ENCODE measurements at places on chromosomes 5 and 9. TPM values are rescaled to one million over a fixed set of nuclear protein-coding genes. Genes with fewer than 3 reads are reported as not detected.

- DNase-seq, result peak; percentile 19
Measured at GRCh38 chr9:121569266-121569648, 69.6 kb upstream of the GGTA1 start.

Gene PCDHA7
- 0.87 TPM for total RNA-seq

Gene PCDHGB1
- total RNA-seq, result 0.35 TPM

DNA sequence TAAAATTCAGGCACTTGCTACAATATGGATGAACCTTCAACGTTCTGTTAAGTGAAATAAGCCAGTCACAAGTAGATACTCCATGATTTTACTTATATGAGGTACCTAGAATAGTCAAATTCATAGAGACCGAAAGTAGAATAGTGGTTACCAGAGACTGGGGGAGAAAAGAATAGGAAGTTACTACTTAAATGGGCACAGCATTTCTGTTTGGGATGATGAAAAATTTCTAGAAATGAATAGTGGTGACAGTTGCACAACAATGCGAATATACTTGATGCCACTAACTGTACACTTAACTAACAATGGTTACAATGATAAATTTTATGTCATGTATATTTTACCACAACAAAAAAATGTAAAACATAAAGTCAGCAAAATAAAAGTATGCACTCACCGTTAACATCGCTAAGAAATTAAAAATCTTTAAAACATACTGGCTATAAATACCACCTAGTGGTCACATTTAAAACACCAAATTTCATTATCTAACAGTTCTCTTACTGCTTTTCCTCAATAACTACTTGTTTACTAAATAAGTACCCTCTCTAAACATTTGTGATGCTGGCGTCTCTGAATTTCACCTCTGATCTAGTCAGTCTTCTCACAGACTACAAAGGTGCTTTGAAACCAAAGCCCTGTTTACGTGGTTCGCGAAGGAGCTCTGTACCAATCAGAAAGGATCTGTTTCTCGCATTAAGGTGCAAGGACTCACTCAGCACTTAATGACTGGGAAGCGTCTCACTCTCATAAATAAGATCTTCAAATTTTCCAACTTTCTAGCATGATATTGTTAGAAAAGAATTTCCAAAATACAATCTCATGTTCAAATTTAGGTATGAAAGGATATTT lies 22.7 kb downstream of the KIF3A start:
- peak; percentile 35 for DNase-seq

DNA sequence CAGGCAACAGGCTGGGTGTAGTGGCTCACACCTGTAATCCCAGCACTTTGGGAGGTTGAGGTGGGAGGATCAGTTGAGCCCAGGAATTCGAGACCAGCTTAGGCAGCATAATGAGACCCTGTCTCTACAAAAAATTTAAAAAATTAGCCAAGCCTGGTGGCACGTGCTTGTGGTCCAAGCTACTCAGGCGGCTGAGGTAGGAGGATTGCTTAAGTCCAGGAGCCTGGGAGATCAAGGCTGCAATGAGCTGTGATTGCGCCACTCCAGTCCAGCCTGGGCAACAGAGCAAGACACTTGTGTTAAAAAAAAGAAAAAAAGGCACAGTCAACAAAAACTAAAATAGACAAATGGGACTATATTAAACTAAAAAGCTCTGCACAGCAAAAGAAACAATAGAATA lies 29.3 kb downstream of the ATP6V0E1 start:
- DNase-seq, result peak; percentile 76

- DNase-seq, result no peak
Measured at GRCh38 chr5:168707716-168708695, 128.8 kb upstream of the PANK3 start.

DNA sequence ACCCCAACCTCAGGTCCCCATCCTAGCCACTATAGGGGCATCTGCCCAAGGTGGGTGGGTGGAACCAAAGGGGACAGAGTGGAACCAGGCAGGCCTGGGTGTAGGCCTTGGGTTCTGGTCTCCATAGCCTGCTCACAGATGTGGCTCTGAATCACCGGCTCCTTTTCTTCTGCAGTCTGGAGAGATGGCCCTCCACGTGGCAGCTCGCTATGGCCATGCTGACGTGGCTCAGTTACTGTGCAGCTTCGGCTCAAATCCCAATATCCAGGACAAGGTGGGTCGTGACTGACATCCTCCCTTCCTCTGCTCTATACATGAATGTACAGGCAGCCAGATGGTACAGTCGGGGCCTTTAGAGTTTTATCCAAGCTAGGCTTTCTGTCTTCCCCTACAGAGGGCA lies 77.3 kb upstream of the CTSL start:
- DNase-seq, result no peak

DNA sequence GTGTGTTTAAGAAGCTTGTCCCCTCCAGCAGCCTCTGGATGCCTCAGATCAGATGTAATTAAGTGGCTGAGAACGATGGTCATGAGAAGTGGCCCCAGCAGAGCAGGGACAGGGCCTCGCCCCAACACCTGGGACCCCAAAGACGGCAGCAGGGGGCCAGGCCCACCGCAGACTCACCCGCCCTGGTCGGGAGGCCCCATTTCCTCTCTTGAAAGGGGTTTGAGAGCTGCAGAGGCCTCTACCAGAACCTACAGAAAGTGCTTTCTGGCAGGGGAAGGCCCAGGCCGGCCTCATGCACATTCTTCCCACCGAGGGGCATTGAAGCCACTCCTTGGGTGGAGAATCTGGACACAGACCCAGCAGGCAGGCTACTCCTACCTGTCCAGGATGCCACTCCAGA lies 85.2 kb upstream of the FCN2 start:
- no peak for DNase-seq

GRCh38 chr9:14218253-14218652 lies 95.7 kb downstream of the NFIB start:
- peak; percentile 48 for DNase-seq

DNA sequence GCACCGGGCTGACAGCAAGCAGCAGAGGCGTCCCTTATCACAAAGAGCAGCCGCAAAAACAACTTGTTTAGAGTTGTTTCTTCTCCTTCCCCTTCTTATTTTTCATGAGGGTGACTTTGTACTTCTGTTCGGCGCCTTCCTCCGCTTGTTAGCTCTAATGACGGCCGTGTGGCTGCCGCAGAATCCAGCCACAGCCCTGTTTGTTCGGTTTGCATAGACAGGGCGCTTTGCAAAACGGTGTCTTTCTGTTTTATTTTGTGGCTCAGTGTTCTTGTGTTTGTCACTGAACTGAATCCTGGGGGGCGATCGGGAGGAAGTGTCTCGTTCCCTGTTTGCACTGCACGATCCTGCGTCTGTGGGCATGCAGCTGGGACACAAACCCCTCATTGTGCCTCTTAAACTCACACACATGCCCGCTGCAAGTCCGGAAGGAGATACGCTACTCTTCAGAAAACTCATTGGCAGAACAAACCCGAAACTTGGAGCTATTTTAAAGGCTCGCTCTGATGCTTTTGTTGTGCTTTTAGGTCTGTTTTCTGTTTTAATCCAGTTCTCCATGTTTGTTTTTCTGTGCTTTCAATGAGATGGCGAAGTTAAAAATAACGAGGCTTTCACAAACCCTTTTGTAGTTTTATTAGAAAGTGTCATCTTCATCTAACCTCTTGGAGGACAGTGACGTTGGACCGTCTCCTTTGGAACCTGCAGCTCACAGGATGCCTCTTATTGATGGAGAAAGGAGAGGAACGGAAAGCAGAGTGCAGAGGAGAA lies 213.9 kb downstream of the IRX2 start:
- DNase-seq, result no peak

Gene TMC1
- 0.15 TPM for total RNA-seq

- no peak for DNase-seq
Measured at GRCh38 chr9:96342571-96343245, 40.7 kb upstream of the HSD17B3 start.

DNA sequence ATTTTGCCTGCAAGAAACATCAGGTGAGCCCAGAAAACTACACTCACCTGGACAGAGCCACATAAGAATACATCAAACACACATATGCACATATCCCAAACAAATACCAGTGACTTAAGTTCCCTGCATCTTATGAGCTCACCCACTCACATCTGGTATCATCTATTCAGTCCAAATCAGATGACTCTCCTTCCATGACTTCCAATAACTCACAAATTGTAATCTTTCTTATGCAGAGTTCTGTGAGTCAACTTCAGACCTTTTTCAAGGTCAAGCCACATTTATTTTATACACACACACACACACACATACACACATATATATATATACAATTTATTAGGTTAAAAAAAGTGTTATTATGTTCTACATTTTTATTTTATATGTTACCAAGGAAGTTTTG lies 1711.9 kb upstream of the CDH9 start:
- no peak for DNase-seq

GRCh38 chr9:94859226-94859625 lies 132.7 kb downstream of the AOPEP start:
- no peak for DNase-seq

- DNase-seq, result no peak
Measured at GRCh38 chr5:58440901-58441460, 18.9 kb downstream of the PLK2 start.

DNA sequence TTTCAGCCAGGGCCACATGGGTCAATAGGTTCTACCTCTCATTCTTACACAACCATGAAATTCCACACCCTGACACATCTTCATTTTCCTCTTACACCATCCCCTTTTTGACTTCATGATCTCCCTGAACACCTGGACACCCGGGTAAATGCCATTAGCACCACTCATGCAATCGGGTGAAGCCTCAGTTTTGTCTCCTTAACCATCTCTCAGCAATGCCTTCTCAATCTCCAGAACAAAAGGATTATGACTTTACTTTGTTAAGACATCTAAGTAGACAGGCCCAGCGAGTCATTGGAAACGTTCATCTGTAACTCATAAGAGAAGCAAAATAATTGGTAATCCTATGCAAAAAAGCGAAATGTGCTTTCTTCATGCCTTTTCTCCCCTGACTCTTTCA lies 49.9 kb downstream of the ADAMTS12 start:
- DNase-seq, result no peak

DNA sequence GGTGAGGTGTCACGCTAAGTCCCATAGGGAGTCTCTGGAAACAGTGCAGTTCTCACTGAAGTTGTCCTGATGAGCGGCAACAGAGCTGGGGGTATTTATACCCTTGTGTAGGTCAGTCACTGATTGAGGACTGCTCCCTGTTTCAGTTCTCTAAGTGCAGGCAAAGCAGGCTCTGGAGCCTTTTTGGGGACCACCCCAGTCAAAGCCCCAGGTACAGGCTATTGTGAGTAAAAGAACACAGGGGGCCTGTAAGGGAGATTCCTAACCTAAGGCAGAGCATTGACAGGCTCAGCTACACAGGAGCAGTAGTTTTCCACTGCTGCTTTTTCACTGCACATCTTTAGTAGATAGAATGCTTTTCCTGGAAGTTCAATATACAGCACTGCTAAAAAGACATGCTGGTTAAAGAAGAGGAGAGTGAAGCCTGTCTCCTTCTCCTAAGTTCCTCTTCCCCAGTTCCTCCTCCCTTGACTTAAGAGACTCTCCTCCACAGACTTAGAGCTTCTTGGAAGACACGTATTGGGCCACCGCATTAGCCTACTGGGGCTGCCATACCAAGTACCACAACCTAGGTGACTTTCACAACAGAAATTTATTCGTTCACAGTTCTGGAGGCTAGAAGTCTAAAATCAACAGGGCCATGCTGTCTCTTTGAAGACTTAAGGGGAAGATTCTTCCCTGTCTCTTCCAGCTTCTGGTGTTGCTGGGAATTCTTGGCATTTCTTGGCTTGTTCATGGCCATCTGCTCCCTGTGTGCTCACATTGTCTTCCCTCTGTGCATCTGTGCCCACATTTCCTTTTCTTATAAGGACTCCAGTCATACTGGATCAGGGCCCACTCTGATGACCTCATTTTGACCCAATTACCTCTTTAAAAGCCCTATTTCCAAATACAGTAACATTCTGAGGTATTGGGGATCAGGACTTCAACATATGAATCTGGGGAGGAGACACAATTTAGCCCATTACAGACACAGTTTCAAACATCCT lies 221.0 kb downstream of the ESM1 start:
- no peak for DNase-seq

Gene TLE1
- 66.2 TPM for total RNA-seq

- DNase-seq, result no peak
Measured at GRCh38 chr5:64518793-64519192, 13.0 kb downstream of the RGS7BP start.

Gene RAI14
- 174 TPM for total RNA-seq

GRCh38 chr5:140041492-140042392 lies 1.4 kb downstream of the NRG2 start:
- DNase-seq, result peak; percentile 86

All from renal cortical epithelial cell (primary cell).